ENCODE measurements at places on chromosomes 3 and 15.

GRCh38 chr3:156161172-156161571 is 40.8 kb downstream of the KCNAB1 start:
- DNase-seq, result no peak

- no peak for DNase-seq
These were observed 317.5 kb upstream of the TRIM42 start for GRCh38 chr3:140360332-140360731.

- no peak for DNase-seq
These were observed 41.7 kb downstream of the DAPK2 start for GRCh38 chr15:64004587-64004986.

- no peak for DNase-seq
These were observed 117.9 kb downstream of the SCAPER start for GRCh38 chr15:76787273-76787672.

- no peak for DNase-seq
These were observed 29.4 kb upstream of the SLITRK3 start for GRCh38 chr3:165225604-165226003.

DNA sequence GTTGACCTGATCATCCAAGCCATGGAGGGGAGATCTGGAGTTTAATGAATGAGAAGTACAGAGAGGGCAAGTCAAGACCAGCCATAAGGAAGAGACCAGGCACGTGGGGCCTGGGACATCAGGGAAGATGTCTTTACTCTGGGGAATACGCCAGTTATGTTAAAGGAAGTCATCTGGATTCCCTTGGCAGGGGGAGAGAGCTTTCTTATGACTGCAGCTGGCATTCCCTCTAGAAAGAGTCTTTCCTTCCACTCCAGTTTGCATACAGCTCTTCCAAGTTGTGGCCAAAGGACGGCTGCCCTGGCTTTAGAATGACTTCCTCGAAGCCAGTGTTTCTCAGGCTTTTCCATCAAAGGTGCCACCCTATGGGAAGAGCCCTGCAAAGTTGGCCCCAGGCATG is 93.6 kb upstream of the AGBL1 start:
- DNase-seq, result no peak

DNA sequence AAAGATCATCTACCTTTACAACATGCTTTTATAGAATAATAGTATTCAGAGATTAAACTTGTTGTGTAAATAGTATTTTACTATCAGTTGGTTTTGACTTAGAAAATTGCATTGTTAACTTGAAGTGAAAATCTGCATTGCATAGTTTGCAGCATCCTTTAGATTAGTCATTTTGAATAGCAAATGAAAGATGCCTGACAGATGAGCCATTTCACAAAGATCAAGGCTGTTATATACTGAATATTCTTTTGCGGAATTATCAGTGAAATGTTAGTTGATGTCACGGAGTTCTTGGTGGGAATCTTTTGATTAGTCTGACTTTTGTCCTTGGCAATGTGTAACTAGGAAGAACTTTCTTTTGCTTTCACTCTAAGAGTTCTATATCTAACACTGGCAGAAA is 24.5 kb downstream of the RSRC1 start:
- DNase-seq, result no peak

- DNase-seq, result no peak
These were observed 12.0 kb downstream of the TATDN2 start for GRCh38 chr3:10260211-10260701.

DNA sequence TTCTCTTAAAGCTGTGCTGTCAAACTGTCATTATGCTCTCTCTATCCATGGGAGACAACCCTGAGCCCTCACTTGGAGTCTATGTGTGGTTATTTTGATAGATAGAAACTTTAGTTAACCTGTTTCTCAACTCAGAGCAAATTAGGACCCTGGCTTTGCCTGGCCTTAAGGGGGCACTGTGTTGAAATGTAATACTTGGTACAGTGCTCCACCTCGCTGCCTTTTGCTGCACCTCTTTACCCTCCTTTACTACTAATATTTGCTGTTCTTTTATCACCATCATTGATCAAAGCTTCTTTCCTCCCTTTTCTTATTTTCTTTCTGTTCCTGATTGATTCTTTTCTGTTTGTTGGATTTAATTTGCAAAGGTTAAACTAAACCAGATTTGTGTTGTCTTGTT is 34.3 kb downstream of the STT3B start:
- peak; percentile 29 for DNase-seq

DNA sequence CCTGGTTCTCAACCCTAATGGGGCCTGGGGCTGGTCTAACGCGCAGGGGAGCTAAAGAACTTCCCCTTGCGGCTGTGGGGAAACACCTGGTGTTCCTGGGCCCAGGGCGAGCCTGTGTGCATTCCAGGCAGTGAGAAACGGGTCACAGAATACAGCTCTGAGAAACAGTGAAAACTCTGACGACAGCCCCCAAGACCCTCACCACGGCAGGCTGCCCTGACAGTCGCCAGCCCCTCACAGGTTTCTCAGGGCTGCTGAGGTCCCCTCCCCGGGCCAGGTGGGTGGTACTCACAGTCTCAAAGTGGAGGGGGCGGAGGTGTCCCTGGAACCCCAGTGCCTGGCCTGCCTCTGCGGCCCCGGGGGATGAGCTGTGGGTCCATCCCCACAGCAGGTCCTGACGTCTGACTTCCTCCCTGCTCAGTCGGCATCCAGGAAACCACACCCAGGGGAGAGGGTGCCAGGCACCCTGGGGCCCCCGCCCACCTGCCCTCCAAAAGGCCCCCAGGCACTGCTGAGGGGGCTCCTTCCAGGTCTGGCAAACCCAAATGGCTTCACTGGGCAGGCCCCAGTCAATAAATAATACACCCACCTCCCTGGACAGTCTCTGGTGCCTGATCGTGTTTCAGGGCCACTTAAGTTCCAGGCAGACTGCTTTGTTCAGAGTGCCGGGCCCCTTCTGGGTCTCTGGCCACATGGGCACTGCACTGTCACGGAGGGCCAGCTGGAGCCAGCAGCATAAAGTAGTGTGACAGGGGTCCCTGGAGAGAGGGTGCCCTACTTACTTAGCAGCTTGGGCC is 57.7 kb downstream of the IQSEC1 start:
- peak; percentile 72 for DNase-seq

All from CD4-positive, alpha-beta T cell treated with Interleukin-6 at 100 ng/mL for 8 hours (primary cell).